ENCODE measurements at places on chromosomes 5 and 9.

- no peak for DNase-seq
Measured at GRCh38 chr5:6527749-6528455, 79.2 kb downstream of the UBE2QL1 start.

DNA sequence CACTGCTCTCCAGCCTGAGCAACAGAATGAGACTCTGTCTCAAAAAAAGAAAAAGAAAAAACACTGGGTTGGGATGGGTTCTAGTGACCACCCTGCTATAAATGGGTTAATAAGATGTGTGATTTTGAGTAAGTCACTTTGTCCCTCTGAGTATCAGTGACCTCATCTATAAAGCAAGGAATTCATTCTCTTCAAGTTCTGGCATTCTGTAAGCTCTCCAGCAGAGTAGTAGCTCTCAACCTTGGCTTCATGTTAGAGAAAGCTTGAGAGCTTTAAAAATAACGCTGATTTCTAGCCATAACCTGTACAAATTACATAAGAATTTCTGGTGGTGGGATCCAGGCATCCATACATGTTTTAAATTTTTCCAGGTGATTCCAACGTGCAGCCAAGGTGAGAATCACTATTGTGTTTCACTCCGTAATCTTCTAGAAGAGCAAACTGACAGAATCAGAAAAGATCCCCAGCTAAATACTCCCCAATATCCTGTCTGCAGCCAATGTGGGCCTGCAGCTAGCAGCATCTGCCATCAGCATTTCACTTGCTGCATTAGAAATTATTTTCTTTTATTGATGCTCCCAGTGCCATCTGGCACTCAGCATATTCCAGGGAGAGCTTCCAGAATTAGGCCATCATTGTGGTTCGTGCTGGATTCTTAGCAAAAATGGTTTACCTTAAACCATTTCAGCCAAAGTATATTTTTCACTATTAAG, 109.4 kb downstream of the FEM1C start:
- no peak for DNase-seq

DNA sequence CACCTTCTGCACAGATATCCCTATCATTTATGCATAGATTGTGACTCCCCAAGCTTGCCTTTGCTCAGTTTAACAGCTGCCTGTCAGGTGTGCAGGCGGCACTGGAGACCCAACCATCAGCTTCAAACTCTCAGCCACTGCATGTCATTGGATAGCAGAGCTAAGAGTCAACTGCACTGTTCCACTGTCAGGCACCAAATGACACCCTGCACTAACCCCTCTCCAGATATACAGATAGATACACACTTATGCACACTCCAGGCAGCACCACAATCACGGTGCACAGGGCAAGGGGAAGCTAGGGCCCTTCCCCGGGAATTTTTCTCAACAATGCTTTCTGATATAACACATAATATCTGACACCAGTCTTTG, 142.3 kb downstream of the BNC2 start:
- DNase-seq = no peak

GRCh38 chr5:131250751-131251475, 12.9 kb upstream of the CDC42SE2 start:
- no peak for DNase-seq

DNA sequence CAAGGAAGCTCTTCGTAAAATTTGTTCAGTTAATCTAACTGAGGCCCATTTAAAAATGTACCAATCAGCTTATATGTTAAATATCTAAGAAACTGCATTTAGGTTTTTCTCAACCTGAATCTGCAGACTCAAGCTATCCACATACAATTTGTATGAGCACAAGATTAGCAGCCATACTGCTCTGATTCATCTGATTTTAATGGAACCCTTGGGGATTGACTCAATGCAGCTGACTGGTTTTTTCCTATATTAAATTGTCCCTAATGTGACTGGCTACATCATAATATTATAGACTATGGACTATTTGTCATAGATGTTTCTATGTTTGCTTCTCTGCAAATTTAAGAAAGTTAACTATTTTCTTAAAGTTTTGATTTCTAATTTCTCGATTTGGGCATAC, 451.0 kb upstream of the TUSC1 start:
- no peak for DNase-seq

- DNase-seq = no peak
Measured at GRCh38 chr5:2759696-2760461, 8.4 kb upstream of the IRX2 start.

GRCh38 chr9:90842996-90843395, 41.4 kb downstream of the SYK start:
- peak; percentile 83 for DNase-seq

DNA sequence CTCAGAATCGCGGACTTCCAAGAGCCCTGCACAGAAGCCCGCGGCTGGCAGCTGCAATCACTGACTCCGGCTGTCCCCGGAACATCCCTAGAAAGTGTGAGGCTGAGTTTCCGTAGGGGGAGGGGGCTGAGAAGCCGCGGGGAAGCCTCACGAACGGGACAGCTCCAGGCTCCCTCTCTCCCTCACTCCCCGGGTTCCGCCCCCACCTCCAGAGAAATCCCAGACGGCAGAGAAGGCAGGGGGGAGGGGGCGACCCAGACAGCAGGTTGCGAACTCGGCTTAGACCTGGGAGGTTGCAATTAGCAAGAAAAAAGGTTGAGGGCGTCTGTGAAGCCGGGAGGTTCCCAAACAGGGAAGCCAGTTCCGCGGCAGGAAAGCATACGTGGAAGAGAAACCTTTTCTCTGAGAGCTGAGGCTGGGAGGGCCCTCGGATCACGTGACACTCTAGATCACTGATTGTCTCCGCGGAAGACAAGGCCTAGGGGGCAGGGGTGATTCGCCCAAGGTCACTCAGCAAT, 73.8 kb upstream of the CPLX2 start:
- DNase-seq = peak; percentile 5

GRCh38 chr9:98501819-98502218, 206.9 kb downstream of the GABBR2 start:
- DNase-seq = no peak

DNA sequence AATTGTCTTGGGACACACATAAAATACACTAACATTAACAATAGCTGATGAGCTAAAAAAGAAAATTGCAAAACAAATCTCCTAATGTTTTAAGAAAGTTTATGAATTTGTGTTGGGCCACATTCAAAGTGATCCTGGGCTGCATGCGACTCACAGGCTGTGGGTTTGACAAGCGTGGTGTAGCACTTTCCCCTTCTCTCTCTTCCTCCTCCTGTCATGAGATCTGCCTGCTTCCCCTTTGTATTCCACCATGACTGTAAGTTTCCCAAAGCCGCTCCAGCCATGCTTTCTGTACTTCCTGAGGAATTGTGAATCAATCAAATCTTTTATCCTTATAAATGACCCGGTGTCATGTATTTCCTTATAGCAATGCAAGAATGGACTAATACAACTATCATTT, 178.0 kb downstream of the TLR4 start:
- DNase-seq = no peak

DNA sequence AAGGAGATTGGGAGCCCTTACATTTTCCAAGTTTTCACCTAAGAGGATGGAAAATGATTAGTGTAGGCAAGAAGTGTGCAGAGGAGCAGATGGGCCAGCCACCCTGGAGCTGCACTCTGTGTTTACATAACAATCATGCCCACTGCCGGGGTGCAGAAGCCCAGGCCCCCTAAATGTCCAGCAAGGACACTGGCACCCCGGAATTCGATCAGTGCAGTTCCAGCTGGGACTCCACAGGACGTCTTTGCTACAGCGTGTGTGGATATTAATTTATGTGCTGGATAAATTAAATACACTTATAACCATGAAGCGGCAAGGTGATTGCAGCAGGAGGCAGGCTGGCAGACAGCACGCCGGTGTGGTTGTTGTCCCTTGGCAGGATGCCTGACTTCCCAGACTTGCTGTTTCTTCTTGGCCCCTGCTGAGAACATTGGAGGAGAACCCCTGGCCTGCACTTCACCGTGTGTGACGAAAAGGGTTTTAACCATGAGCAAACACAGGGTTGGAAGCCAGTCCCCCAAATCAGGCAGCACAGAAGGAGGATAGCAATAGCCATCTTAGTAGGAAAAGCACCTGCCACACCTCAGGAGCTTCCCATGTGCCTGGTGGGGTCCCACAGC, 73.7 kb downstream of the GADD45G start:
- no peak for DNase-seq

DNA sequence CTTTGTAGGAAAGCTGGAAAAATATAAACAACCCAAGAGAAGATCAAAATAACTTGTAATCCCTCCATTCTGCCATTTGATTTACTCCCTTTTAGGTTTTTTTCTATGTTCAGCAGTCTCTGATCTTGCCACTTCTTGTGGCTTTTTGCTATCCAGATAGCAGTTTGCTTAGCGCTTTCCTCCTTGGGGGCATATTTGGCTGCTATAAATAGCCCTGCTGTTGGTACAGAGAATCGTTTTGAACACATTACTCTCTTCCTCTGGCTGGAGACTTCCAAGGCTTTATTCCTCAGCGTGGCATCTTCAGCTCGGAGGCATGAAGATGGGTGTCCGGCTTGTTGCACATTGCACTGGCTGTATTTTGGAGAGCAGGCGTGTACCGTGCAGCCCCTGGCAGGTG, 38.6 kb downstream of the HMCN2 start:
- no peak for DNase-seq

DNA sequence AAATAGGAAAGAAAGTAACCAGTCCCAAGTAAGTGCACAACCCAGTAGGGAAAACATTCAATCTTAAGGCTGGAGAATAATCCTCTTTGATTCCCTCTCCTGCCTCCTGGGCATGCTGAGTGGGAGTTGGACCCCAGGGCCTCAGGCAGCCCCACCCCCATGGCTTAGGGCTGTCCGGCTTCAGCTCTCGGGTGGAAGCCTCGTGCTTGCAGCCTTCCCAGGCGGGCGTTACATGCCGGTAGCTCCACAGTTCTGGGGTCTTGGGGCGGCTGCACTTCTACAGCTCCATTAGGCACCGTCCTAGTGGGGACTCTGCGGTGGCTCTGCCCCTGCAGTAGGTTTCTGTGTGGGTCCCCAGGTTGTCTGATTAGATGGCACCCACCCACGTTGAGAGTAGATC, 10.1 kb downstream of the GLIPR2 start:
- DNase-seq = no peak

DNA sequence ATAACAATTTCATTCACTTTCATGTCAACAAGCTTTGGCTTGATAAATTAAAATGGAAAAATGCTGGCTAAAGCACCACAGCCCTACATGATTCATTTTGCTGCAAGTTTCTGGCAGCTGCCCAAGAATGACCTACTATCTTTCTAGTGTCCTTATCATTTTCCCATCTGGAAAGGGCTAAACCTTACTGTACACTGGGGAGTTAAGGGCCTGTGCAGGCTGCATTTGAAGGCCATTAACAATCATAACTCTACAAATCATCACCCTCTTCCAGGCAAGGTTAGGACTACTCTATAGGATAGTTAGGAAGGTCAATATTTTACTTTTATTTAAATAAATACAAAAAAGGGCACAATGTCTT, 579.7 kb upstream of the ZNF608 start:
- no peak for DNase-seq

DNA sequence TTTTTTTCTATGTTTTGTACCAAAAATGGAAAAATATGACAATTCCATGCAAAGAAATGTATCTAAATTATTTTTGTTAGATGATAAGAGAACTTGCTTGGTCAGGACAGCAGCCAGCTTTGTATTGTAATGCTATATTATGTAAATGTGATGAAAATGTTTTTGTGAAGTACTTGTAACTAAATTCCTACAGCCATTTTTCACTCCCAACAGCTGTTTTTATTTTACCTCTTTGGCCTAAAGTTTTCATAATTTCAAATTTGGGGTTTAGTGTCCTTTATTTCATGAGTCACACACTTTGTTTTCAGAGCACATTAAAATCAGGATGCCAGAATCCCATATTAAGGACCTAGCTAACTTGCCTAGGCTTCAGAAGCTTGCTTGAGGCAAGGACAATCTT, 64.1 kb downstream of the WDR41 start:
- DNase-seq = no peak

GRCh38 chr5:172430354-172430753, 24.0 kb downstream of the SH3PXD2B start:
- DNase-seq = no peak

GRCh38 chr9:20788526-20789451, 104.7 kb downstream of the FOCAD start:
- no peak for DNase-seq

- no peak for DNase-seq
Measured at GRCh38 chr9:135526730-135527571, 5.7 kb downstream of the LCN1 start.

GRCh38 chr5:180018347-180019060, 53.1 kb downstream of the RNF130 start:
- no peak for DNase-seq

DNA sequence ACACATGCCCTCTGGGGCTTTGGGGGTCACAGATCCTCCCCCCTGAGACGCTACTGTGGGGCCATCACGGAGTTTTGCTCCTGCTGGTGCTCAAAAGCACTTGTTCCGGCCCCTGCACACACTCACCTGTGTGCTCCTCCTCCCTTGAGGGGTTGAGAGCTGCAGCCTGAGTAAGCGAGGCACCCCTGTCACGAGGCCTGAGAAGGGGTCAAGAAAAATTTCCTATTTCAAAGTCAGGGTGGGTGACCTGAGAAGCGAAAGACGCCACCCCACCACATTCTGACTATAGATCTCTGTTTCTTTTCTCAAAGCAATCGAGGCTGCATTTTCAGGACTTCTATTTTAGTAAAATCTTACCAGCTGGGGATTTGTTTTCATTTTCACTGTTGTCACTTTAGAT, 138.5 kb downstream of the DCP2 start:
- DNase-seq = no peak

- no peak for DNase-seq
Measured at GRCh38 chr9:129557192-129558036, 63.5 kb downstream of the C9orf50 start.

DNA sequence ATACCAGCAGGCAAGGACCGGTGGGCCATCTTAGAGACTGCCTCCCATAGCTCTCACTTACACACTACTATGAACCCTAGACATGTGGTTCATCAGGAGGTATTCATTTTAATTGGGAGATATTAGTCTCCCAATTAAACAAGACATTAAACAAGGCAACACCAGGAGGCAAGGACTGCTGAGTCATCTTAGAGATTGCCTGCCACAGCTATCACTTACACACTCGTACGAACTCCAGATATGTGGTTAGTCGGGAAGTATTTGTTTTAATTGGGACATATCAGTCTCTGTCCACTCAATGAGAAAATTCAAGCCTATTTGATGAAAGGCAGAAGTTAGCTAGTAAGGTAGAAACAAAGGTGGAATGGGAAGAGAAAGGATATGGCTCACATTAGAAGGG, 343.9 kb downstream of the NFIB start:
- DNase-seq = no peak

DNA sequence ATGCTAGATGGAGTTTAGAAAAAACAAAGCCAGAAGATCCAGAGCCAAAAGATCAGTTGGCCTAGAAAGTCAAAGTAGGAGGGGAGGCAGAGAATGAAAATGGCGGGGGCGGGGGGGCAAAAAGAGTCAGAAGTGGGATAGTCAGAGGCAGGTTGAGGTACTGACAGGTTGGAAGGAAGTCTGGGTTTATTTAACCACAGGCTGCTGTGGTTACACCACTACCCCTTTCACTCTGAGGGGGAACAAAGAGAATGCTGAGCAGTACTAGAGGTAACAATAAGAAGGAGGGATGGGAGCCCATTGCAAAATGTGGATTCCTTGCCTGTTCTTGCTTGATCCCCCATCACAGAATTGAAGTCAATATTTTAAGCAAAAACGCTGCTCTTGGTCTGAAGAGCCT, 111.8 kb downstream of the CAVIN4 start:
- DNase-seq = peak; percentile 5

- no peak for DNase-seq
Measured at GRCh38 chr9:101418518-101419430, 16.8 kb downstream of the ALDOB start.
